ENCODE measurements at places on chromosomes 11 and 22.
A peak's percentile ranks its signal among the peaks of the same experiment; 100 is the strongest.

DNA sequence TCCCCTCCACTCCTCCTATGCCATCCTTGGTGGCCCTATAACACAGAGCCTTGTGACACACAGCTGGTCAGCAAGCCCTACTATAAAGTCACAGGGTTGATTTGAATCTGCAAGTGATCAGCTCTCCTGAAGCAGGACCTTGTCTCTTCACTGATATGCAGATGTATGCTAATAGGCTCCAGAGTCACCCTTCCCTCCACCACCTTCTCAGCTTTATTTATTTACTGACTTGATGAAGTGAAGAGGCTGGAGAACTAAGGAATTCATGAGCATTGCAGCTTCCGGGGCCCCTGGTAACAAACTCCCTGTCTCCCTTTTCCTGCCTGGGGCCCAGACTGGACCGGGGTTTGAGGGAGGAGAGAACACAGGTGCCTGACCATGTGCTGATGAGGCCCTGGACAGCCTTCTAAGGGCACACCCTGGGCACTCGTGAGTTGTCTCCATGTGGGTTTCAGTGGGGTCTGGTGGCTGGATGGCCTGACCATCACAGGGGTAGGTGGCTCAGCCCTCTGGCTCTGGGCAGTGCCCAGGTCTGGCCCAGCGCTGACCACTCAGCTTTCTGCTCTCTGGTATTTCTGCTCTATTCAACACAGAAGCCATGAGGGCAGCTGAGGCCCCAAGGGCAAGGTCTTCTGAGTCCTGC, 307.5 kb downstream of the NTM start:
- no peak for DNase-seq

- DNase-seq: no peak
These were observed 15.5 kb downstream of the OPCML start for GRCh38 chr11:133516845-133517244.

DNA sequence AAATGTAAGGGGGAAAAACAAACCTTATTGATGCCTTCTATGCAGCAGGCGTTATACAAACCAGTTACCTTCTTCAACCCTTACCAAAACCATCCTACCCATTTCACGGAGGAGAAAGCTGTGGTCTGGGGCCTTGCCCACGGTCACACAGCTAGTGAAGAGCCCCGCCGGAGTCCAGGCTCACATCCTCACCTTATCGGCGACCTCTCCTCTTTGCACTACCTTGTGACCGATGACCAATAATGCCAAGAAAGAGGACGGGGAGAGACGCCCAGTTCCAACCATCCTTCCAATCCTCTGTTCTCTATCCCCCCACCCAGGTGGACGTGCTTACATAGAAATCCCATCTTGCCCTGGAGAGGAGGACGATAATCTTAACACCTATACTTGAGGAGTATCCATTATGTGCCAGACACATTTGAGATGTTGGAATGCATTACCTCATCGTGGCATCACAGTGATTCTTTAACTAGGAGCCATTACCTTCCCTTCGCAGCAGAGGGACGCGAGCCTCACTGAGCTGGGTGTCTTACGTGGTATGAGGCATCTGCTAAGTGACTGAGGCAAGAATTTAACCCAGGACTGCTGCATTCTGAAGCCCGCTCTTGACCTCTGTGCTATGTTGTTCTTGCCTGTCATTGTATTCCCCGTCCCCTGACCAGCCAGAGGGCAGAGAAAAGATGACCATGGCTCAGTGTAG, 253.7 kb upstream of the B3GAT1 start:
- DNase-seq: no peak

- DNase-seq: no peak
These were observed 1.4 kb upstream of the ARVCF start for GRCh38 chr22:20018001-20018400.

DNA sequence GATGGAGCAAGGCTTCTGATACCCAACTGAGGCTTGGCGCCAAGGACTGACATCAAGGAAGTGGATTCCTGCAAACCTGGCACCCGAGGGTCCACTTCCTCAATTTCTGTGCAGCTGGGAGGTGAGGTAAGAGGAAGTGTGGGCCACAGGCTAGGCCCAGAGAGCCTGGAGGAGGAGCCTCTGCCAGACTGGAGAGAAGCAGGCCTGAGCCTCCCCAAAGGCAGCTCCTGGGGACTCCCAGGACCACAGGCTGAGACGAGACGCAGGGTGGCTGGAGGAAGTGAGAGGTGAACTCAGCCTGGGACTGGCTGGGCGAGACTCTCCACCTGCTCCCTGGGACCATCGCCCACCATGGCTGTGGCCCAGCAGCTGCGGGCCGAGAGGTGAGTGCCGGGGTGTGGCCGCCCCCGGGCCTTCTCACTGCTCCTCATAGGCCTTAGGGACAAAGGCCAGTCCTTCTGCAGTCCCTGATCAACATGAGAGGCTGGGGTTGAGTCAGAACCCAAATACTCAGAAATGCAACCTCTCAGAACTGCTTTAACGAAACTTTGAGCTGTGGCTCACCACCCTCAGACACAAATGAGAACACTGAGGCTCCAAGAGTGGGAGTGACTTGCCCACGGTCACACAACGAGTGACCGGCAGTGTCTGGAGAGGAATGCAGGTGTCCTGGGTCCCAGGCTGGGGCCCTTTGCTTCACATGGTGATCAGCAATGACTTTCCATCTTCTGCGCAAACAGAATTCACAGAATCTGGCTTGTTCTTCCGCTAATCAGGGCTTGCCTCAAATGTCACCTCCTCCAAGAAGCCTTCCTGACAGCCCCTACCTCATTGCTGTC, at the start of gene NCF4:
Gene NCF4 (plus strand): TSS at position 186 of the 839 bp plus-strand sequence. CDS start 166 bp downstream, at position 352.
- DNase-seq: peak; percentile 46

DNA sequence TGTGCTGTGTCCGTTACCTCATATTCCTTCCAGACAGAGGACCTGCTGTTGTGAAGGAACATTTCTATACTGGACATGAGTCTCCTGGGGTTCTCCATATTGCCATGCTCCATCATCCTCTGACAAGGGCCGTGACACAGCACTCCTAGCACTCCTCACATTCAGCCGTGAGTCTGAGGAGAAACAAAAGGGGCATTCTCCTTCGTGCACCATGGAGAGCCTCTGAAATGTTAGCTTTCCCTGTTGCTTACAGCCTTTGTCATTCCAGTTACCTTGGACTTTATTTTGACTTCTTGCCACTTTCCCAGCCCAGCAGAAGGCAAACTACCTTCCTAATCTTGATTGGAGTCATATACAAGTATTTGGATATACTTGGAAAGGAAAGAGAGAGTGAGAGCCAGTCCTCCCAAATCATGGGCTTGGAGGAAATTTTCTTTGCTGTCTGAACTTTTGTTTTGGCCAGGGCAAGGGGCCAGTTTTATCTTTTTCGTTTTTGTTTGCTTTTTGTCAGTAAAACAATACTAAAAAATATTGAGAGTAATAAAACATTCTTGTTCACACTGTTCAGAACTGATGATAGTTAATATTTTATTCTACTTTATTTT, 29.1 kb upstream of the TECTA start:
- no peak for DNase-seq

DNA sequence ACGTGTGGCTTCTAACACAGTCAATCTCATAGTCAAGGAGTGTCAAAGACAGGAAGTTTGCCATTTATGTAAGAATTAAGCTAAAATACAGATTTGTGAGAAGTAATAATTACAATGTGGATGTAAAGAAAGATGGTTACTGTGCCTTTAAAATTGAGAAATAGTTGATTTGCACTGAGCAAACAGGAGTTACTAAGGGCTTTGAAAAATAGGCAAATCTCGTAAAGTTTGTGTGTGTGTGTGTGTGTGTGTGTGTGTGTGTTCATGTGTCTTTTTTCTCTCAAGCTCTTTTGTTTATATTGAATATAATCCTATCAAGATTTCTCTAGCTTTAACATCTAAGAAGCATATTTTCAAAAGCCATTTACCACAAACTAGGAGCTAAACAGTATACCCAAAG, 2284.5 kb downstream of the LRRC4C start:
- DNase-seq: no peak

- no peak for DNase-seq
These were observed 86.6 kb downstream of the RTL6 start for GRCh38 chr22:44411226-44412135.

DNA sequence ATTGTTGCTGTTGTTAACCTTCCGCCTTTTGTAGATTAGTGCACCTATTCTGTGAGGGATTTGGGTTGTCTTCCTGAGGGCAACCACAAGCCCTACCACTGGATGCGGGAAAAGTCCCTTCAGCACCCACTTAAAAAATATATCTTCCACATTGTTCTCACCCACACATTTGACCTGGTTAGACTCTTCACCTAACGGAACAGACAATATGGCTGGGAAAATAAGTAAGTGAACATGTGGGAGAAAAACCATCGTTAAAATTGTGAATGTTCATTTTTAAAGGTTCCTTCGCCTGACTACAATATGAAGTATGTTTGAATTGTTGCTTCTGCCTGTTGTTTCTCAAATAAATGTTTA, 72.0 kb upstream of the MPEG1 start:
- DNase-seq: no peak

GRCh38 chr11:84691830-84692229, 935.3 kb downstream of the DLG2 start:
- no peak for DNase-seq

DNA sequence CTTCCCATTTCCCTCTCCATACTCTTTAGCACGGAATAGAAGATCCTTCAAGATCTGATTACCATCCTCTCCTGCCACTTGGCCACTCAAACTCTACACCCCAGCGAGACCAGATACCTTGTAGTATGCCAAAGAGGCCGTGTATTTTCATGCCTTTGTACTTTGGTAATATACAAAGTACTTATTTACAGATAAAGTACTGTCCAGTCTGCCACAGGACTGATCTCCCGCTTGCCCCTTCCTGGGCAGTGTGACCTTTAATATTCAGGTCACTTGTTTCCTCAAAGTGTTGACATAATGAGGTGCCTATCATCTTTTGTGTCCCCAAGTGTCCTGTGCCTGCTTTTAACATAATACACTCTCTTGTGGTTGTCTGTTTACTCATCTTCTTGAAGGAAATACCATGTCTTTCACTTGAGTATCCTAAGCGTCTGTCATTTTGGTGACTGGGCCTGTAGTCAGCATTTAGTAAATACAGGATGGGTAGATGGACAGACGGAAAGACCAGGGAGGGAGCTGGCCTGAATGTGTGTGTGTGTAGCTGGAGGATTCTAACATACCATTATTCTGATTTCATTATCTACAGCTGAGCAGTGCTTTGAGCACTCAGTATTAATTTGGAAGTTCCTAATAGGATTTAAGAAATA, 137.4 kb downstream of the NAV2 start:
- no peak for DNase-seq

- DNase-seq: no peak
These were observed 722.2 kb upstream of the TENM4 start for GRCh38 chr11:80163011-80163410.

DNA sequence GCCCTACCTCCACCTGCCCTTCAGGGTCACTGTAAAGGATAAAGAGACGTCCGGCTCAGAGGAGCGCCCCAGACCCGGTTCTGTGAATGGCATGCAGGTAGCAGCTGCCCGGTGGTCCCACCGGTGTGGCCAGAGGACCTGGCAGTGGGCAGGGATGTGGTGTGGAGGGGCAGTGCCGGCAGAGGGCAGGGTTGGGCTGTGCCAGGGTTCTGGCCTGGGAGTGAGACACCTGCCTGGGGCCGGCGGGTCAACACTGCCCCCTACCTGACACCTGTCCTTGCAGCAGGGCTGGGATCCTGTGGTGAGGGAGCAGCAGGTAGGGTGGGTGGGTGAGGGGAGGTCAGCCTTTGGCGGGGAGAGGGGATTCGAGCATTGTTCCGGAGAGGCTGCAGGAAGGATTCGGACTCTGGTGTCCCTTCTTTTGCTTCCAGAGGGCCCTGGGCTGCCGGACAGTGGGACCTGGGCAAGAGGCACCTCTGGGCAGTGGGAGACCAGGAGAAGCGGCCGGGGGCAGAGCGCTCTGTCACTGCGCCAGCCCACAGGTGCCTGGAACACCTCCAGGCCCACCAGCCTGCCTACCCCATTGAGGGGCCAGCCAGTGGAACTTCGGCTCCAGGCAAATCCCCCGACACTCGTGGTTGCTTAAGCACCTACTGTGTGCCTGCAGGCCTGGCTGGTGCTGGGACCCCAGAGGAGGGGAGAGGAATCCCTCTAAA, 1.6 kb upstream of the PHLDA2 start:
- DNase-seq: no peak

DNA sequence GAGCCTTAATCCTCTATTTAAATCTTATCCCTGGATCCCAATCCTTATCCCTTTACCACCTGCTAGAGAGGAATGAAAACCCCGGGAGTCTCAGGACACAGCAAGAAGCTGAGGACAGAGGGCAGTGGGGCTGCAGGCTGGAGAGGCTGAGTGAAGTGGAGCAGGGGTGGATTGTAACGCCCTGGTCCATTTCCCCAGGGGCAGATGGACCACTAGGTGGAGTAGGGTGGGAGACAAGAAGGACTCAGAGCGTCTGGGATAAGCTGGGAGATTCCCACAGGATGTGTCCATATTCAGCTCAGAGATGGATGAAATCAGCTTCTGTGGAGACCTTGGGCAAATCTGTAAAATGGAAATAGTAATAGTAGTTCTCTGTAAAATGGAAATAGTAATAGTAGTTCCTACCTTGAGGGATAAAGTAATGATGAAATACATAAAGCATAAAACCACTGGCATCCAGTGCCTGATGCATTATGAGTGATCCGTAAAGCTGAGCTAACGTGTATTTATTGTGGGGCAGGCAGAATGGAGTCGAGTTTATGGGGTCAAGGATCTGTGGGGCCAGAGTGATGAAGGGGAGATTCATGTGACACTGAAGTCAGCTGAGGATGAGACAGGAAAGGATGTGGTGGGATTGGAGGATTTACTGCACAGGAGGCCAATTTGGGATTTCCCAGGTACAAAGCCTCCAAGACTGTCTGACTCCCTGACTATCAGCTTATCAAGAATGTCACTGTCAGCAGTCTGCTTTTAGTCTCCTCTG, 1.9 kb upstream of the ROBO4 start:
- no peak for DNase-seq

- DNase-seq: peak; percentile 77
These were observed 92.7 kb downstream of the RRM1 start for GRCh38 chr11:4187055-4187988.

GRCh38 chr11:117097014-117097388, 1.2 kb downstream of the SIK3 start:
- DNase-seq: no peak

GRCh38 chr11:66151273-66151672, 81.2 kb downstream of the PACS1 start:
- no peak for DNase-seq

DNA sequence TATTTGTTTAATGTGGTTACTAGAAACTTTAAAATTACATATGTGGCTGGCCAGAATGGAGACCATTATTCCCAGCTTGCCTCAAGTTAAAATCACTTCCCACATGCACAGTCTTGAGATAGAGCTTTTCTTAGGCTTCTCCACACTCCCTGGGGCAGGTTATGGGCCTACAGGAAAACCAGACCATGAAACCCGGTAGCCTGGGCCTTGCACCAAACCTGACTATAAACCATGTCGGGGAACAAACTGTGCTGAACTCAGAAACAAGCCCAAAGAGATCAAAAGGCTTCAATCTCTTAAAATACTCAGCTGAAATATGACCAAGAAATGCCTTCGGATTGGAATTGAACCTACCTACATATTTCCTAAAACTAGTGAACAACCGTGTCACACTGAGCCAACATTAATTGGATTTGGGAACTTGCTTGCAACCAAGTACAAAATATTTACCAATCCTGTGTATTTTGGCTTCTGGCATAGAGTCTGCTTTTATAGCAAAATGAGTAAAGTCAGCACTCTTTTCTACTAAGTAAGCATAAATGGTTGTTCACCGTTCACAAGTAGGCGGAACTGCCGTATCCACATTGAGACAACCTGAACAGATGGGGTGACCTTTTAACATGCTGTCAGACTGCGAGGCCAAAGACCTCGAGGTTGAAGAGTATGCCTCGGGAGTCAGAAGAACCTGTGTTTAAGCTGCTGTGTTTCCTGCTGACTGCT, 199.5 kb downstream of the FAM76B start:
- no peak for DNase-seq

- no peak for DNase-seq
These were observed 551 bp upstream of the DEUP1 start for GRCh38 chr11:93329936-93330445.
